NCI-H1417 (cell line): ENCODE measurements at places on chromosomes 3 and 15.

DNA sequence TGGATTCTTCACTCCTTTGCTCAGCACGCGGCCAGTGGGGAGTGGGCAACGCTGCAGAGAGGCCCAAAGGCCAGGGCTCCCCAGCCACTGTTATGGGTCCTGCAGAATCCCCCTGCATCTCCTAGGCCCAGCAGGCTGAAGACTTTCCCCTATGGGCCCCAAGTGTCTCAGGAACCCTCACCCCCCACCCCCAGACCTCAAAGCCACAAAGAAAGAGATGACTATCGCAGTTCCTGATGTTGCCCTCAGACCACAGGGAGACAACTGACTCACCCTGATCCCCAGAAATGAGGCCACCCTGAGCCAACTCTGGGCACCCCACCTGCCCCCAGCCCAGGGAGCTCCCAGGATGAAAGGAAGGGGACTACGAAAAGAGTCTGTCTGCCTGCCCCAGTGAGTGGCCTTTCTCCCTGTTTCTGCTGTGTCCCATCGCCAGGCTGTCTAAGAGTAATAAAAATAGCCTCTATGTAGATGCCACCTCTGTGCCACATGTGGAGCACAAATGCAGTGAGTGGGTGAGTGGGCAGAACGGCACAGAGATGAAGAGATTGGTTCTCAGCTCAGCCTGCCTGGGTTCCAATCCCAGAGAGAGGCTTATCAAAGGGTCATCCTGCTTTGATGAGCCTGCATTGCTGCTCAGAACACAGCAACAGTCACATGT is 283.0 kb downstream of the UACA start:
- no peak for DNase-seq

DNA sequence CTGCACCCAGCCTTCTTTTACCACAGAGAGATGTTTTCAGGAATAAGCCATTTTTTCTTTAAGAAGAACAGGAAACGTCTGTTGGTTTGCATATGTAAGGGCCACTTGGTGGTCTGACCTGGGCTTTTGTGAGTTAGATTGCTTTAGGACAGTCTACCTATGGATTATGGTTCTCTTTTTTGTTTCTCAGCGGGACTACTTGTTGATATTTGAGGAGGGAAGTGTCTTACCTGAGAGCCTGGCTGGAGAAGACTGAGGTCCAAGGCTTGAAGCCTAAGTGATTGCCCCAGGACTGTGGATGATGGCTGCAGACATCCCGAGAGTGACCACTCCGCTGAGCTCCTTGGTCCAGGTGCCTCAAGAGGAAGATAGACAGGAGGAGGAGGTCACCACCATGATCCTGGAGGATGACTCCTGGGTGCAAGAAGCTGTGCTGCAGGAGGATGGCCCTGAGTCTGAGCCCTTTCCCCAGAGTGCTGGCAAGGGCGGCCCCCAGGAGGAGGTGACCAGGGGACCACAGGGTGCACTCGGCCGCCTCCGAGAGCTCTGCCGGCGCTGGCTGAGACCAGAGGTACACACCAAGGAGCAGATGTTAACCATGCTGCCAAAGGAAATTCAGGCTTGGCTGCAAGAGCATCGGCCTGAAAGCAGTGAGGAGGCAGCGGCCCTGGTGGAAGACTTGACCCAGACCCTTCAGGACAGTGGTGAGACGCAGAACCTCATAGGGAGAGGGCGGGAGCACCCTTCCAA is 3.0 kb downstream of the ZSCAN2 start:
- DNase-seq, result no peak

DNA sequence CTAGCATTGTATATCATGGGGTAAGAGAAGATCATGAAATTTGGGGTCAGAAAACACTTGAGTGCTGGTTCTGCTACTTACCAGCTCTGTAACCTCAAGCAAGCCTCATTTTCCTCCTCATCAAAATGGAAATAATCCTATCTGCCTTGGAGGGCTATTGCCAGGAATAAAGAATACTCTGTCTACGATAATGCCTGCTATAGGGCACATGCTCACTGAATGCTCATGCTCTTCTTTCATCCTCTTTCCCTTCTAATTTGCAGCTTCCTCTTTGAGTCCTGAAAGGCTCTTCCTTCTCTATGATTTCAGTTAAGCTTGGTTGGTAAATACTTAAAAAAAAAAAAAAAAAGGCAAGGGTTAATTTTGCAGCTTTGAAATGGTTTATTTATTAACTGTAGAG is 12.8 kb downstream of the RTP1 start:
- DNase-seq, result no peak

GRCh38 chr15:69031013-69032001 is 16.8 kb downstream of the NOX5 start:
- peak; percentile 40 for DNase-seq

DNA sequence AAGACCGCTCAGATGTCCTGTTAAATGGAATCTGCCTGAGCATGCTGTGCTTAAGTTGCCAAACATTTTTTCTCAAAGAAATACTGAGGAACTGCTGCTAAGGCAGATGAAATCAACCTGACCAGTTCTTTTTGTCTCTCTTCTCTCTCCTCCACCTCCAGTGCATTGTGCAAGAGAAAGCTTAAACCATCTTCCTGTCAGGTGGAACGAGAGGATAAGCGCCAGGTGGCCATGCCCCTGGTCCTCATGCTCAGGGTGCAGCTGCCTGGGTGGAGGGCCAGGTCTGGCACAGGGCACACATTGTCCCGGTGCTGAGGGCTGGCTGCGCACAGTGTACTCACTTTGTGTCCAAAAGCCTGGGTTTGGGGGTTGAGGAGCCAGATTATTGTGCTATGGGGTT is 176.2 kb upstream of the TP63 start:
- no peak for DNase-seq

- DNase-seq, result no peak
These were observed 20.2 kb upstream of the THUMPD3 start for GRCh38 chr3:9342696-9343095.

DNA sequence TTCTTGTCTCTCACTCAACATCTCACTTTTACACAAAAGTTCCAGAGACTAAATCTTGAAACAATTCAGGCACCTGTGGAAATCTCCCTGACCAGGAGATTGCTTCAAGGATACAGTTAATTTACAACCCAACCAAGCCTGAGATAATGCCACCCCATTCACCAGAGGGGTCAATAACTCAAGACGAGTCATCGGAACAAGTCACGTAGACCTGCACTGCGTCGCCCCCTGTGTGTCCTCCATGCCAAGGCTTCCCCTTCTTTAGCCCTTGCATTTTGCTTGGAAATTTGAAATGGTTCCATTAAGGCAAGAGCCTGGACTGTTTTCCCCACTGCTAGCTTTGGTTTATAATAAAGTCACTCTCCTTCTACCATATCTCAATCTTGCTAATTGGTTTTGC is 129.0 kb upstream of the NEO1 start:
- DNase-seq, result no peak
